ENCODE measurements at places on chromosomes 1 and 21.

DNA sequence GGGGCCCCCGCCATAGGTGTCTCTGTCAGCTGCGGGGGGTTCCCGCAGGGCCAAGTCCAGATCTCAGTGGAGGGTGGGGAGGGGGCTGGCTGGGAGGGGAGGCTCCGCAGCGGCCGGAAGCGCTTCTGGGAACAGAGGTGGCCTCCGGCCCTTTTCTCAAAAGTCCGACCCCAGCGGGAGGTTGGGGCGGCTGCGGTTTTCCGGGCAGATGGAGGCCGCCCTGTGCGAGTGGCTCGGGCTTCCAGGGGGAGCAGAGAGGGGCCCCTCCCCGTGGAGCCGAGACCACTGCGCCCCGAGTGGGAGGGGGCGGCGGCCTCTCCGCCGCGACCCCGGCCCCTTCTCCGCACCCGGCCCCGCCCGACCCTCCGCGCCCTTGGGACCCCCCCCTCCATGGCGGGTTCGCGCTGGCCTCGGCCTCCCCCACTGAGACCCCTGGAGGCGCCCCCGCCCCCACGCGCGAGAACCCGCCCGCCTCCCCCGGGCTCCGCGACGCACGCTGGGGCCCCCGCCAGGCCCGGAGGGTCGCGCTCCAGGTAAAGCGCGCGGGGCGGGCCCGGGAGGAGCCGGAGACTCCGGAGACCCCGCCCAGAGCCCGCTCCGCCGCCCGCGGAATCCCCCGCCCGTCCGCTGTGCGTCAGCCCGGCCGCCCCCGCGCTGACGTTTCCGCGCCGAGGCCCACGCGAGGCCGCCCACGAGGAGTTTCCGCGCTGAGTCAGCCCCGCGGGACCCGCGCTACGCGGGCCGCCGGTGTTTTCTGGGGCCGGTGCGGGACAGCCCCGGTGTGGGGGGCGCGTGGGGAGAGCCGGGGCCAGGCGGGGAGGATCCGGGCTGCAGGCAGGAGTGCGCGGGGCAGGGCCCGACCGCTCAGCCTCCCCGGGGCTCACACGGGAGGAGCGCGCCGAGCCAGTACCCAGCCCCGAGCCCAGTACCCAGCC lies 5.2 kb downstream of the TNFRSF18 start:
- no peak for DNase-seq

DNA sequence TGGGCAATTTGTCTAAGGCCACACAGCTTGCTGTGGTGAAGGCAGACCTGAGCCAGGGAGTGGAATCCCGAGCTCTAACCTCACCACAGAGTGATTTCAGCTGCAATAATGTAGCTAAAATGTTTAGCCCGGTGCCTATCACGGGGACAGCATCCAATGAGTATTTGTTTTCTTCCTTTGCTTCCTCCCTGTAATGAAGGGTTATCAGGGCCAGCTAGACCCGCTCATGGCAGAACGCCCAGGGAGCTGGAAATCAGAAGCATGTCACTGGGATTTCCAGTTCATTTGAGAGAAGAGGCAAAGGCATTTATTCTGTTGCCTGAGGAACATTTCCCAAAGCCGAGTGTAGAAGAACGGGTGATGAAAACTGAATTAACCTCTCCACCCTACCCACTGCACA lies 183.1 kb downstream of the ZSCAN20 start:
- no peak for DNase-seq

DNA sequence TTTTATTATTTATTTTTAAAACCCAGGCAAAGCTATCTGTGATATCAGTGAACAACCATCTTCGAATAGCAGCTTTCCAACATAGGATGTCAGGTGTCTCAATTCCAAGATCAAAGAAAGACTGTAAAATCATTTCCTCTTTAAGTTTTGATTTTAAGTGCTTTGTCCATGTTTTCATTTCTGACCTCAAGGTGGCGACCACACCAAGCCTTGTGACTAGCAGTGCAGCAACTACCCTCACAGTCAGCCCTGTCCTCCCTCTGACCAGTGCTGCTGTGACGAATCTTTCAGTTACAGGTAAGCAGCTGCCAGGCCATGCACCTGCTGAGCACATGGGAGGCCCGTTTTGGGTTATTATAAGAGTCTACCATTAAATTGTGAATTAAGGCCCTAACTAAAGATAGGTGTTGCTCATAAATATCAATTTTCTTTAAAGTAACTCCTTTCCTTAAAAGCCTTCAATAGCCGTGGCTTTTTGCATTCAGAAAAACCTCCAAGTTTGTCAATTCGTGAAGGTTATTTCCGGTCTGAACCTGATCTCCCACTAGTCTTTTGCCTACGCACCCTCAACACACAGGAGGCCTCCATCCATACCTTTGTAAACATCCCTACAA lies 117.0 kb downstream of the CD247 start:
- DNase-seq = no peak

DNA sequence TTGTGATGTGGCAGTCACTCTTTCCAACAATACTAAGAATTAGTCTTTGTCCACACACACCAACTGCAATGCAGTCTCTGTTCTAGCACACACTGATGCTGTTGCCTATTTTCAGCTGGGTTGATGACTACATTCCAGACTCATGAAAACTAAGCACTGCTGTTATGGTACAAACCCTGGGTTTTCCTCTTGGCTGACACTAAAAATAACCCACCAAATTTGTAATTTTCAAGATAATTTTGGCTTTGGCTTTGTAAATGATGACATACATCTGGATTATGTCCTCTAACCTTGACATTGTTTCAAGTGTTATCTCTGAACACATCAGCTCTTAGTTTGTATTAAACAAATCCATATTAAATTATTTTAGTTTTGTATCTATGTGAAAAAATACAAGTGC lies 444.8 kb downstream of the PTPRC start:
- DNase-seq = no peak

- DNase-seq = no peak
Measured at GRCh38 chr1:220983877-220984635, 104.8 kb downstream of the HLX start.

- no peak for DNase-seq
Measured at GRCh38 chr1:45177452-45177851, 29.0 kb downstream of the ZSWIM5 start.

DNA sequence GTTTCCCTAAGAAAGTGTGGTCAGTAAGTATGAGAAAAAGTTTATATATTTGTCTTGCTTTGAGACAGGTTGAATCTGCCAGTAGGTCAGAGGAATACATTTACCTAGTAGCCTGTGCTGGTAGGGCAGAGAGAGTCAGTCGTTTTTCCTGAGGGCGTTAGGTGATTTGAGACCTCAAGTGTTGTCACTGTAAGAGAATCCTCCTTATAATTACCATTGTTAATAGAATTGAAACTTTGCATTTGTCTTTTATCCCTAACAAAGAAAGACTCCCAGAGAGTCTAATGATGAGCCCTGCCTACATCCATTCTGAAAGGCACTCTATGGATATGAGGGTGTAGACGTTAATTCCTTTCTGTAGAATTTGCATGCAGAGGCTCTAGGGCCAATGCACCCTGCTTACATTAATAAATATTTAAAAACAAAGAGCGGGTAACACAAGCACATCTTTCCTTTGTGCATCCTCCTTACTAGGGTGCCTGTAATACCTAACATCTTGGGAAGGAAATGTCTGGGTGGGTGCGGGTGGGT lies 16.4 kb downstream of the PBX1 start:
- DNase-seq = no peak

- DNase-seq = no peak
Measured at GRCh38 chr1:180247061-180247460, 17.0 kb downstream of the LHX4 start.

DNA sequence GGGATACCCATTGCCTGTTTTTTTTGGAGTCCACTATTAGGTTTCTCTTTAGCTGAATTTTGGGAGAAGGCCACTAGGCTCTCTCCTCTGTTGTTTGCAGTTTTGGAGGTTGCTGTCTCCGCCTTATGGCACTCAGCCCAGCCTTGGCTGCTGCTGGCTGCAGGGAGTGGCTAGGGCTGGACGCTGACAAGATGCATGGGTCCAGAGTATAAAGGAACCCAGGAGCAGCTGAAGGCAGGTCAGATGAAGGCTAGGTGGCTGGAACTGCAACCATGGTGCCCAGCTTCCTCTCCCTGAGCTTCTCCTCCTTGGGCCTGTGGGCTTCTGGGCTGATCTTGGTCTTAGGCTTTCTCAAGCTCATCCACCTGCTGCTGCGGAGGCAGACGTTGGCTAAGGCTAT lies at the start of gene CYP4B1:
TSS of gene CYP4B1 (plus strand) at position 237 of the 400 bp plus-strand sequence. CDS start at position 273, 36 bp downstream.
- DNase-seq = no peak

DNA sequence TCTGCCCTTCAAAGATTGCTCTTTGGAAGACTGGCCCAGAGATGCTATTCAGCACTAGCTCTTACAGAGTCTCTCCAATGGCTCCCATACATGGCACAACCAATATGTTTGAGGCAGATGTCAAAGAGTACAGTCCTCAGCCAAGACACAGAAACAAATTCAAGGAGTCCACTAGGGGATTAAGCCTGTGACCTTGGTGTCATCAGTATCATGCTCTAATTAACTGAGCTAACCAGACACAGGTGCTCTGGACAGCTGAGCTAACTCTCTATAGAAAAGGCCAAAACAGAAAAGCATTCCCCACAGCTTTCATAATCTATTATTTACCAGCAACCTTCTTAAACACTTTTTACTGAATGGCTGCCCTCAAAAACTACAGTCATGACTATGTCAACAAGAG lies 666.0 kb upstream of the PLXNA2 start:
- DNase-seq = no peak

GRCh38 chr1:175448467-175448866 lies 255.9 kb upstream of the KIAA0040 start:
- no peak for DNase-seq

GRCh38 chr1:199123615-199124014 lies 484.8 kb downstream of the PTPRC start:
- no peak for DNase-seq
